ENCODE measurements at places on chromosomes 4 and X.

GRCh38 chrX:101417981-101418841, 10.2 kb downstream of the HNRNPH2 start:
- DNase-seq = no peak

DNA sequence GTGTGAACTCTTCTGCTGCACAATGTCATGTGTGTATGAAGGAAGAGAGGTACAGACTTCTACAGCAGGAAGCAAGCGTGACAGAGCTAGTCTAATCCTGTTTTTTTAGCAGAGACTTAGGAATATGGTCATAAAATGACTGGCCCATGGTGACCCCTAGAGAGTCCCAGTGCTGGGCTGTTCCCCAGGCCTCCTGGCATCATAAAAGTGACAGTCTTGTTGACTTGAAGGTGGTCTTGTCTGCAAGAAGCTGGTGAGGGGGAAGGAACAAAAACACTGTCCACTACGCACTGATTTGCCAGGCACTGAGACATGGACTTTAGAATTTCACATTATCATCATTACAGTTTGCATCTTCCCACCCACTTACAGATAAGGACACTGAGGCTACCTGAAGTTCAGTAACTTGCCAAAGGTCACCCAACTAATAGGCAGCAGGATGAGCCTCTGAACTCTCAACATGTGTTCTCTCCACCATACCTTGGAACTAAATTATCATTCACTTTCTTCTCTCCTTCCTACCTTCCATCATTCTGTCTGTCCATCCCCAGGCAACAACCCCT, 63.0 kb downstream of the HADH start:
- DNase-seq = no peak

GRCh38 chr4:99002279-99002678, 6.8 kb downstream of the METAP1 start:
- no peak for DNase-seq

DNA sequence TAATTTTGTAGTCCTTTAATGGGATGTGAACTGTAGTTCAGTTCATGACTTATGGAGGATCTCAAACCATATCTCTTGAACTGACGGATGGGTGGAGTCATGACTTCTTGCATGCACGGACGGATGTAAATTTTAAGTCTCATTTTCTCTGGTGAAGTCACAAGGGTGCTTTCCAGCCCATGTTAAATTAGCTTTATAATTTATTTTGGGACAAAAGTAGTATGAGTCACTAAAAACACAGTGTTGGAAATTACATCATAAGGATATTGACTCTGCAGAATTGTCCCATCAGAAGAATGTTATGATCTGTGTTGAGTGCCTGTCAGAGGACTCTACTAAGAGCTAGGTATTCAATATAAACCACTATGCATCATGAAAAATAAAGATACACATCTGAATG, 6.8 kb upstream of the PAGE5 start:
- no peak for DNase-seq

DNA sequence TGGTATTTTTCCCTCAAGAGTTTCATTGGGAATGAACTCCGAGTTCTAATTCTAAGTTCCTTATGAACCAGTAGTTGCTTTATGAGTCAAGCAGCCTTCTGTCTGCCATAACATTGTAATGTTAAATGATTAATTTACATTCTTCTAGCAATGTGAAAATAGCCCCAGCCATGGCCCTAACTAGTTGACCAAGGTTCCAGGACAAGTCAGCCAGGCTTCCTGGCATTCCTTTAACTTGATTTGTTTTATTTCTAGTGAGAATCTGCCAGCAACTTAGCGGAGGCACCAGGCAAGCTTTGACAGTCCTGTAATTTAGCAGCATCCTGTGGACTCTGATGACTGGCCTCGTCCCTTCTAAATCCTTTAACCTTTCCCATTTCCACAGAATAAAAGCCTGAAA, 69.0 kb downstream of the GLRA2 start:
- DNase-seq = no peak

GRCh38 chr4:24793219-24794005, 2.0 kb upstream of the SOD3 start:
- DNase-seq = no peak

DNA sequence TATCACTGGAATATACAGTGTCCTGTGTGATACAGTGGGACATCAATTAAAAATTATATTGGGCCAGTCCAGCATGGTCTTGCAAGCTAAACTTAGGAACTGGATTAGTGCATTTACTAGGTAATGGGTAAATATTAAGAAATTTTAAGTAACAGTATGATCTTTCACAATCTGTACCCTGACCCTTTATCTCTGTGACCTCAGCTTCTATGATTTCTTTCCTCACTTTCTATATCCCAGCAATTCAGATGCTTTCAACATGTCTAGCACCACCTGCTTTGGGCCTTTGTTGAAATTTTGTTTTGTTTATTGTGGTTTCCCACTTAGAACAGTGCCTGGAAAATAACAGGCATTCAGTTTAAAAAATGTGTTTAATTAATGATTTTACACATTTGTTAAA, 2295.4 kb downstream of the ARAP2 start:
- DNase-seq = no peak

DNA sequence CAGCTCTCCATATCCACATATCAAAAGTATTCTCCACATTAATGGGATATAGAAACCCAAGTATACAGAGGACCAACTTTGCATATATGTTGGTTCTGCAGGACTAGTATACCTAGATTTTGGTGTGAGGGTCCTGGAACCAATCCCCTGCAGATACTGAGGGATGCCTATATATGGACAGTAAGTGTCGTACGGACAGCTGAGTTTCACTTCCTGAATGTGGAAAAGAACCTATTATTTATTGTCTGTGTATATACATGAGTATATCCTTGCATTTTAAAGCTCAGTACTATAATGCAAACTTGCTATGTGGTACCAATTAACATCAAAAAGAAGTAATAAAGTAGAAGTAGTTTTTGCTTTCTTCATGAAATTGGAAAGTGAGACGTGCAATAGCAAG, 101.9 kb downstream of the FBXW7 start:
- no peak for DNase-seq

- DNase-seq = no peak
Measured at GRCh38 chrX:144637731-144638130, 609.6 kb upstream of the SPANXN1 start.

- DNase-seq = no peak
Measured at GRCh38 chrX:128334821-128335220, 282.6 kb upstream of the ACTRT1 start.

DNA sequence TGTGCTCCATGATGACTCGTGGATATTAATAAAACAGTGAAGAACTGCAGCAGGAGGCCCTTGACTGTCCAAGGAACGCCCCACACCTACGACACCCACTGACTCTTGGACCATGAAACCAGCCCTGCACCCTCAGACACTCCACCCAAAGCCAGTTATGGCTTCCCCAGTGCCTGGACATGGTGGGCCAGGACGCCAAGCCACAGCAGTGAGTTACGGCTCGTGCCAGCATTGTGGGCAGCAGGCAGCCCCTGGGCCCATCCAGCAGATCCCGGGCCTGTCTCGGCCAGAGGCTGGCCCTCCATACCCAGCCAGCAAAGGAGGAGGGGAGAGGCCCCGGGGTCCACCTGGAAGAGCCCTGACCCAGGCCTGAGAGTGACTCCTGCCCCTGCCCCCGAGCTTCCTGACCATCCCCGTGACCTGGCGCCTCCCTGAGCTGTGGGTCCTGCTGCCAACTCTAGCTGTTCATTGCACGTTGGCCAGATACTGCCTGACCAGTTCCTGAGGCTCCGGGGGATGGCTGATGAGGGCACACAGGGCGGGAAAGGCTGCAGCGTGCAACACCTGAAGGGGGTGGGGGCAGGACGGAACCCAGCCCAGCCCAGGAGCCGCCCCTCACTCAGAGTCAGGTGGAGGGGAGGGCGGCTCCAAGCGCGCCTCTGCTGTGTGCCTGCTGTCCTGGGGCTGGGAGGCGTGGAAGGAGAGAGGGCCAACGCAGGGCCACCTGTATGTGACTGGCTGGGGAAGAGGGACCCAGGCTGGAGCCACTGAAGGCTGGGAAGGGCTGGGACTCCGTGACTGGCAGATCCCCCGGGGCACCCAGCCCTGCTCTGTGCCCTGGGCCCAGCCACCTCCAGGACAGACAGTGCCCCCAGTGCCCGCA, 739 bp downstream of the SLC49A3 start:
- DNase-seq = no peak

DNA sequence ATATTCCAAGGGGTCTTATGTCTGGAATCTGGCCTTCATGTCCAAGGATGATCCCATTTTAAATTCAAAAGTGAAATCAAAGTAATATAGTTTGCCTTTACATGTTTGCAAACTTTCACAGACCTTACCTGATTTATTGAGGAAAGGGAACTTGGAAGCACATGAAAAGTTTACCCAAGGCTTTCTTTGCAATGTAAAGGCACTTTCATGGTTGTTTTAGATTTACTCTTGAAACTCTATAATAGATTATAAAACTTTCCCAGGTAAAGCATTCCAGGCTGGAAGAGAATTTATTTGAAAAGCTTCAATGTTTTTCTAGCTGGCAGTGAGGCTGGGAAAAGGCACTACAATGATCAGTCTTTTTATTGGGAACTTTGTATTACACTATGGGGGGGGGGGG, 842.8 kb upstream of the DIAPH2 start:
- no peak for DNase-seq

GRCh38 chr4:179836179-179837075, 2394.2 kb upstream of the AGA start:
- DNase-seq = no peak

- DNase-seq = no peak
Measured at GRCh38 chrX:25013632-25014365, 2.0 kb downstream of the ARX start.

DNA sequence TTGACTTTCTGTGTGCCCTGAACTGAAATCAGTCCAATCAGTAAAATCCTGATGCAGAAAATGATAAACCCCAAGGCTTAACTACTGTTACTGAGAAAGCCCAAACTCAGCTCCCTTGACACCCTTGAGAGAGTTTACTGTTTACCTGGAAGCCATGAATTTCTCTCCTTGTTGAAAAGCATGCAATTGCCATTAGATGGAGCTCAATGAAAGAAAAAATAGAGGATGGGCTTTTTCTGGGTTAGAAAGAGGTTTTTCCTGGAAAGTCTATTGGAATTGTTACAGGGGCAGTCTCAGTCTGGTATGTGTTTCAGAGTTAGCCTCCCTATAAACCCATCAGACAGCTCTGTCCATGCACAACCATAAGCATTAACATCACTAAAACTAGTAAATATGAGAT, 66.4 kb upstream of the C4orf54 start:
- no peak for DNase-seq

Data from stromal cell of bone marrow (primary cell).